ENCODE measurements at places on chromosomes 6 and 20. TPM values are rescaled to one million over a fixed set of nuclear protein-coding genes. Genes with fewer than 3 reads are reported as not detected.

RIPOR3 gene
- total RNA-seq = 0.30 TPM

MYO6 gene
- total RNA-seq = 6.5 TPM

CST2 gene
- not detected for total RNA-seq

B3GAT2 gene
- total RNA-seq = under 0.01 TPM

MOXD1 gene
- total RNA-seq = 13.8 TPM

ELOVL4 gene
- 5.1 TPM for total RNA-seq

DACT2 gene
- total RNA-seq = not detected

RFX6 gene
- total RNA-seq = not detected

AVP gene
- total RNA-seq = not detected

BPIFB6 gene
- total RNA-seq = not detected

WFDC5 gene
- not detected for total RNA-seq

MRAP2 gene
- not detected for total RNA-seq

CHRNA4 gene
- total RNA-seq = not detected

TBX18 gene
- total RNA-seq = 9.4 TPM

HCK gene
- not detected for total RNA-seq

SGK2 gene
- not detected for total RNA-seq

LAMA4 gene
- 68.4 TPM for total RNA-seq

TGIF2 gene
- total RNA-seq = 9.1 TPM

CASS4 gene
- 2.4 TPM for total RNA-seq

TASP1 gene
- total RNA-seq = 3.5 TPM

DAAM2 gene
- 7.9 TPM for total RNA-seq

GSTA2 gene
- total RNA-seq = not detected

AKAP7 gene
- 5.8 TPM for total RNA-seq

ARMC12 gene
- under 0.01 TPM for total RNA-seq

ZBTB12 gene
- 3.0 TPM for total RNA-seq

CALHM5 gene
- 1.5 TPM for total RNA-seq

PPP1R3G gene
- total RNA-seq = 0.59 TPM

MLIP gene
- 0.59 TPM for total RNA-seq

FAM83B gene
- total RNA-seq = 0.15 TPM

PRPH2 gene
- 1.7 TPM for total RNA-seq

VSX1 gene
- not detected for total RNA-seq

SIGLEC1 gene
- total RNA-seq = not detected

ZNF322 gene
- 8.9 TPM for total RNA-seq

DHX16 gene
- total RNA-seq = 29.6 TPM

SEMG1 gene
- not detected for total RNA-seq

BTNL2 gene
- not detected for total RNA-seq

CCDC170 gene
- total RNA-seq = 0.15 TPM

GSTA5 gene
- not detected for total RNA-seq

LAMP5 gene
- not detected for total RNA-seq

SLC22A1 gene
- under 0.01 TPM for total RNA-seq

FKBP1C gene
- total RNA-seq = under 0.01 TPM

ZSCAN23 gene
- 1.5 TPM for total RNA-seq

LHFPL5 gene
- not detected for total RNA-seq

PROKR2 gene
- total RNA-seq = not detected

TREM1 gene
- total RNA-seq = 0.15 TPM

OPN5 gene
- not detected for total RNA-seq

LTB gene
- total RNA-seq = not detected

GGTLC1 gene
- total RNA-seq = not detected

Data from bronchus fibroblast of lung (primary cell).